ENCODE measurements at places on chromosomes 13 and 19.

GRCh38 chr19:50242581-50242980, 39.2 kb downstream of the MYH14 start:
- no peak for DNase-seq

- DNase-seq = no peak
These were observed 5.2 kb downstream of the PRX start for GRCh38 chr19:40407714-40408597.

DNA sequence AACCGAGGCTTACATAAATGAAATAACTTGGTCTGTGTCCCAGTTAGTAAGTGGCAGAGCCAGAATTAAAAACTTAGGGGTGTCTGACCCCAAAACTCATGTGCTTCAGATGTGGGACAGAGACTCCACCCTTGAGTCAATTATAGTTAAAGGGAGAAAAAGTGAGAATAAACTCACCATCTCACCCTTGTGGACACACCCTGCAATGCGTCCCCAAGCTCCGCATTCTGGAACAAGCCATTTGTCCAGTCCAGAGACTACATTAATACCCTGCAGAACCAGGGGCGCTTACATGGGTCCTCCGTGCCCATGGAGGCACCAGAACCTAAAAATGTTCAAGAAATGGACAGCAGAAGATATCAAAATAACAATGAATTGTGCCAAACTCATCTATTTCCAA, 207.0 kb upstream of the ZNF507 start:
- DNase-seq = no peak

DNA sequence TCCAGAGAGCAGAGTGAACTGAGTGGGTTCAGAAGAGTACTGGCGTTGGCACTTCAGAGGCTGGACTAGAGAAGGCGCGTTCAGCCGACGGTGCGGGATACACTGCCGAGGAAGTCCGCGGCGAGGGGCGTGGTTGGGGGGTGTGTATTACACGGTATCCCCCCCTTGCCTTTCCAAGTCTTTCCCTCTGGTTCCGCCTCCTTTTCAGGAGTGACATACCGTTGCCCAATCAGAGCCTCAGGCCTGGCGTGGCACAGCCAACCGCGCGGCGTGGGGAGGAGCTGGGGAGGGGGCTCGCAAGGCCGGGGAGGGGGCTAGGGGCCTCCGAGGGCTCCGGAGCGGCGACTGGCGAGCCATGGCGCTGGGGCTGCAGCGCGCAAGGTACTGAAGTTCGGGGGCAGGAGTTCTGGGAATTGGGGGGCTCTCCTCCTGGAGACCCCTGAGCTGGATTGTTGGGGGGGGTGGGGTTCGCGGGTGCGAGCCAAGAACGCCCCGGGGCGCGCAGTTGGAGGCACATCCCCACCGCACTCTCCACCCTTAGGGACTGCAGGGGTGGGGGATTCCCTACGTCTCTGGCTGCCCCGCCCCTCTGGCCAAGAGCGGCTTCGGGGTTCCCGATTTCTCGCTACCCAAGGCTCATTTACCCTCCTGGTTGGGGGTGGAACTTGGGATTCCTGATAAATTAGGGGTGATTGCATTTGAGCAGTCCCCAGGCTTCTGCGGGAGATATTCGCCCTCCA, at the start of gene HIF3A:
TSS of gene HIF3A (plus strand) at position 321 of the 740 bp plus-strand sequence. CDS start at position 356, 35 bp downstream.
- DNase-seq = peak; percentile 83

- DNase-seq = no peak
These were observed 38.2 kb downstream of the NFIC start for GRCh38 chr19:3404324-3405260.

DNA sequence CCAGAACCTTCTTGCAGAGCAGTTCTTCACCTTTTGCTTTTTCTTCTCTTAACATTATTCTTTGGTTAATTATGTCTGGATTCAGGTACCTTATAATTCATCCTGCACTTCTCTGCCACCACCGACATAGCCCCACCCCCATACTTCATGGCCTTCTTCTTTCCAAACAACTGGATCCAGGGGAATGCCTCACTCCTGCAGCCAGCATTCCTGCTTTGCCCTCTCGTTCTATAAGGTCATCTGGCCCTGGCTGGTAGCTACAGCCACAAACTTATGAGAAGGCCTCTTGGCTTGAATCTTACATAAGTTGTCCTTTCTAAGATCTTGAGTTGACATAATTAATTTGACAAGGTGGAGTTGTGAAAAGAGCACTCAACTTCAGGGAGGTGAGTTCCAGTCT, 84.1 kb upstream of the FRY start:
- no peak for DNase-seq

GRCh38 chr19:35365303-35365702, 5.6 kb upstream of the GPR42 start:
- no peak for DNase-seq

GRCh38 chr13:48236528-48237353, 3.7 kb downstream of the ITM2B start:
- no peak for DNase-seq

DNA sequence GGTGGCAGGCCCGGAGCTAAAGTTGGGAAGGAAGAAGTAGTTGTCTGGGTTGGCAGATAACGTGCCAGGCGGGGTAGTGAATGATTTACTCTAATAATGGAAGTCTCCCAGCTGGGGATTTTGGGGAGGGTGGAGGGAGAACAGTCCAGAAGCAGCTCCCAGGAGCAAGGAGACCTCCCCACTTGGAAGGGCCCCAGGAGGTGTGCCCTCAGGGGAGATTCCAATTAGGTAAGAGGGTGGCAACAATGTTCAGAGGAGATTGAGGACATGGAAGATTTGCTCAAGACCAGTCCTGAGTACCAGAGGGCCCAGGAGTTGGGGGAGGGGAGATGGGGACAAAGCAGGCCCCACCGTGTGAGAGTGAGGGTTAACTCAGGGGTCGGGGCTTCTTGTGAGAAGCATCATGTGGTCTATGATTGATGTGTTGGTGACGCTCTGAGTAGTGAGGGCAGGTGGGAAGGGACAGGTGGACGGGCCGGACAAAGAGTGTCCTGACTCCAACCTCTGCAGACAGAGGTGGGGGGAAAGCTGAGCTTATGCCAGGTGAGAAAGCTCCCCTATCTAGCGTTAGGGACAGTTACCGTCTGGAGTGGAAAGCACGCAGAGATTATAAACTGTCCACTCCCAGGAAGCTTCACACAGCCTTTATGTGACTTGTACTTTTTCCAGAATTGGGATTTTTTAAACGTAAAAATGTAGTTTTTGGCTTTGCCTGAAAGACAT, 3.5 kb downstream of the SPINT2 start:
- DNase-seq = no peak
